Activated T-helper 17 cell treated with anti-CD3 and anti-CD28 coated beads, Interleukin-2, amount 50 U/mL, for 72 hours (primary cell): ENCODE measurements at places on chromosomes 13 and 19.

DNA sequence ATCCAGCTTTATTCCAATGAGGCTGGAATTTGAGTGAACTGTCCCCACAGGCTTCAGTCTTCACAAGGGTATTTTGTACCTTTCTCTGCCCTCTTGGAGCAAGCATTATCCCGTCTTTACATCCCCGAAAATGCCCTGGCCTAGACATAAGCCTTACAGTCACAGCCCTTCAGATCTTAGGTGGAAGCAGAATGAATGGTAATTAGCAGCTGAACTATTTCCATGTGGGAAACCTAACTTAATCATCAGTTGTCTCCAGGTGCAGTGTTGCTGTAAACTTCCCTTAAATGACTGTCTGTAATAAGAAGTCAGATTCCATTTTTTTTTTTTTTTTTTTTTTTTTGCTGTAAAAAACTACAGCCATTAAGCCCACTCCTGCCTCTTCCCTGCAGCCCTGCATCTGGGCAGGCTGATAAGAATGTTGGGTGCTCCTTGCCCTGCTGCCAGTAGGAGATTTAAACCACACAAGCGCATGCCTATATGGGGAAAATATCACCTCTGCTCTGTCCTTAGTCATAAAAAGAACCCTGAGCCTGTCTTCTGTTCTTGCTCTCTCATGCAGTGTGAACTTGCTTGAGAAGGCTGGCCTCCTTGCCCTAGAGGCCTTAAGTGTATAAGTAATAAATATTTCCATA lies 426.8 kb upstream of the SLITRK5 start:
- no peak for ATAC-seq

DNA sequence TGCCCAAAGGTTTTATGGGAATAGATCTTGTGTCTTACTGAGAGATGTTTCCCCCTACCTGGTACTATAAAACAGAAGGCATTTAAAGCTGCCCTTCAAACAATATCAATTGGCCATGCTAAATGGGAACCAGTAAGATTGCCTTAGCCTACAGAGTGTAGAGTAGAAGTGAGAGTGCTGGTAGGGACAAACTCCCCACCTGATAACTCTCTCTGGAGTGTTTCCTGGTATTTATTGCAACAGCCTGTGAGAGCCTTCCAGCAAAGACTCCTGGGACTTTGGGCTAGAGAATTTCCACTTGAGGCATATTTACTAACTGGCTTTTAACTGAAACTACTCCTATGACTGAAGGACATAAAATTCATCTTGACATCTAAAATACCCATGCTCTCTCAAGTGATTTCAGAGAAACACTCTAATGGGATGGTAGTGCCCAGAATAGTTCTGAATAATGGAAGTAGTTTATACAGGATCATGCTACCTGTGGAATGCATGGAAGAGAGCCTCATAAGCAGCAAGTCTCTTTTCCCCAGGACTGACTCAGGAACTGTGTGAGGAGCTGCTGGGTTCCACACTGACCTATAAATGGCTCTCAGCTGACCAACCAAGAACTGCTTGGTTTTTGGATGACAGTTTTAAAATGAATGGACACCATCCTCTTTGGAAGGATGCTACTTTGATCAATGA lies 132.7 kb upstream of the SLITRK5 start:
- no peak for ATAC-seq

GRCh38 chr13:83691966-83692365 lies 190.3 kb downstream of the SLITRK1 start:
- no peak for ATAC-seq

DNA sequence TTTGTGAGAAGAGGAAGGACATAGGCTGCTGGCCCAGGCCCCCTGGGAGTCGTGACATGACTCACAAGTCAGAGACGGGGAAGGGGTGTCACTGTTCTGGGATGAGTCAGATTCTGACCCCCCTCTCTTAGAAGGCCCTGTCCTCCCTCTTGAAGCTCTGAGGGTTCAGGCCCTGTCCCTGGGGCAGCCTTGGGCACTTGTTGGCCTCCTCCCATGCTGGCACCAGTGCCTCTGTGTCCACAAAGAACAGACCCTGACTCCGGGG lies 2.7 kb upstream of the CEACAM7 start:
- no peak for ATAC-seq
